ENCODE measurements at places on chromosomes 1 and 21.

- no peak for DNase-seq
Observed at GRCh38 chr1:84427250-84428188, 29.2 kb downstream of the DNASE2B start.

- no peak for DNase-seq
Observed at GRCh38 chr21:37508341-37508740, 141.8 kb downstream of the DYRK1A start.

DNA sequence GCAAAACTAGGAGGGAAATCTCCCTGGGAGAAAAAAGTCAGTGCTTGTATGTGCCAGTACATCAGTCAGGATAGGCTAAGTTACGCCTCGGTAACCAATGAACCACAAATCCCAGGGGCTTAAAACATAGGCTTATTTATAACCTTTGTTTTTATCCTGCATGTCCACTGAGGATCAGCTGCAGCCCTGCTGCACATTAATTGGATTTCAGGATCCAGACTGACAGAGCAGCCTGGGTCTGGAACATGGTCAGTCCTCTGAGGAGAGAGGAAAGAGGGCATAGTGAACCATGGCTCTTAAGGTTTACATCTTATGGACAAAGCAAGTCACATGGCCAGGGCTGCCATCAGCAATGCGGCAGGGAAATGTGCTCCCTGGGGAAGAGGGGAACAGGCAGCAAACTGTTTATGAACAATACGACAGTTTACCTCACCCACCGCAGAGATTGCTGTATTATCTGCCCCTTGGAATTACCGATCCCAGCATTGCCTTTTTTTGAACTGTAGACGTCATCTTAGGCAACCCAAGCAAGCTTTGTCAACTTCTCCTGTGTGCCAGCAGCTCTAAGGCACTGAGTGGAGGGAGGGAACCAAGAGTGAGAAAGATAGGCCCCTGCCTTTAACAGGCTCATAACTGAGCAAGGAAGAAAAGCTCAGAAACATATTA, 9.1 kb upstream of the SPRR4 start:
- DNase-seq: no peak

DNA sequence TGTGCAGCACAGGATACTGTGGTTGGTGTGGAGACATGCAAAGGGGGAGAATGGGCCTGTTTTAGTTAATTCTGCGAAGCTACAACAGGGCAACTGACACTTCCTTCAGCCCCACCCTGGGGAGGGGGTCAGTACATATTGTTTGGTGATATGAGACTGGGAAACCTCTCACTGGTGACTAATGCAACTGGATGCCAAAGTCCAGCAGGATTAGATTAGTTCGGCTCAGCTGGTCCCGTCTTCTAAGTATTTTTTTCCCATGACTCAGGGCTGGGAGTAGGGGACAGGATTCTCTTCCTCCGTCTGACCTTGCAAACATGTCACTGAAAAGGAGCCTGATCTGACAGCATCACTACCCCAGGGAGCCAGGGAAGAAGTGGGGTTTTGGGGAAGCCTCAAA, 43.0 kb downstream of the PLXNA2 start:
- DNase-seq: peak; percentile 92

GRCh38 chr1:231660198-231660597, 33.6 kb downstream of the DISC1 start:
- no peak for DNase-seq

- DNase-seq: peak; percentile 32
Observed at GRCh38 chr1:213988507-213989001, 781 bp downstream of the PROX1 start.

GRCh38 chr1:182446033-182446669, 3.8 kb upstream of the RGSL1 start:
- peak; percentile 70 for DNase-seq

GRCh38 chr21:34276711-34277425, 86.9 kb upstream of the KCNE2 start:
- DNase-seq: peak; percentile 31

DNA sequence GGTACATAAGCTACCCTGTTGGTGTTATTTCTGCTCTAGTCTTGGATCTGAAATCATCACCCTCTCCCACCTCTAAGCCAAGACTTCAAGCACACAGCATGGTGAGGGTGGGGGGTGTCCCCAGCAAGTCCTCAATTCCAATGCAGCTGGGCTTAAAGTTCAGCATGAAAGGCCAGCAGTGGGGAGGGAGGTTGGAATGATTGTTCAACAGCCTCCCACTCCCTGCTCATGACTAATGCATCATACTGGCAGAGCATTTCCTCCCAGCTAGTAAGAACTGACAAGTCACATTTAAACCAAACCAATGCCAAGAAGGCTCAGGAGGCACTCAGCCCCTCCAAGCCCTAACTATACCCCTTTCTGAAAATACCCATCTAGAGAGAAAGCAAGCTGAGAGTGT, 50.1 kb downstream of the TIAM1 start:
- peak; percentile 87 for DNase-seq

GRCh38 chr1:14345946-14346550, 252.4 kb upstream of the KAZN start:
- DNase-seq: peak; percentile 48

DNA sequence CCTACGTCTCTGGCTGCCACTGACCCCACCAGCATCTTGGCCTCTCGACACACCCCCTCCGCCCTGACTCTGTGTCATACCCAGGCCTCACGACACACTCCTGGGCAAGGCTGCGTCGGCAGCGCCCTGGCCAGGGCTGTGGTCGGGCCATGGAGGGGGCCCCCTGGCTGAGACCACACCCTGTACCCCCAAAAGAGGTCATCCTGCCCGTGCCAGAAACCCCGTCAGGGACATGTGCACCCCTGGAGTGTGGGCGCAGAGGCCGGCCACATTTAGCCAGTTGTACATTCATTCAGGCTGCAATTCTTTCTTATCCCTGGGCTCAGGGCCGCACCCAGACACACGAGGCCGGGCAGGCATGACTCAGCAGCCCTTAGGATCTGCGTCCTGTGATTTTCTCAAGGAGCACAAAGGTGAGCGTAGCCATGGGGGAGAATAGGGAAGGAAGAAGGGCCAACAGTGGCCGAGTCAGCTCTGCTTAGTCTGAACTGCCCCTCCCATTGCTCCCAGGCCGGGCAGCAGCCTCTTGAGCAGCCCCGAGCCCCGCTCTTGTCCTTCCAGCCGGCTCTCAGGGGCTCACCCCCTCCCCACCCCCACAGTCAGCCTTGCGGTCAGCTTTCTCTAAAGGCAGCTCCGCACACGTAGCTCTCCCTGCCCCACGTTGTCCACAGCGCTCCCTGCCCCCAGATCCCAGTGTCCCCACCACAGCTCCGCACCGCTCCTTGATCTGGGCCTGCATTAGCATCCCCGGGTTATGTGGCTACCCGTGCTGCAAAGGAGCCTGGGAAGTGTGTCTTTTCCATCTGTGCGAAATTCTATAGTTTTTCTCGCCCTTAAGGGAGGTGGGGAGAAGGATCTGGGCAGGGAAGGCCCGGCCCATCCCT, 7.9 kb downstream of the CSTB start:
- peak; percentile 82 for DNase-seq

DNA sequence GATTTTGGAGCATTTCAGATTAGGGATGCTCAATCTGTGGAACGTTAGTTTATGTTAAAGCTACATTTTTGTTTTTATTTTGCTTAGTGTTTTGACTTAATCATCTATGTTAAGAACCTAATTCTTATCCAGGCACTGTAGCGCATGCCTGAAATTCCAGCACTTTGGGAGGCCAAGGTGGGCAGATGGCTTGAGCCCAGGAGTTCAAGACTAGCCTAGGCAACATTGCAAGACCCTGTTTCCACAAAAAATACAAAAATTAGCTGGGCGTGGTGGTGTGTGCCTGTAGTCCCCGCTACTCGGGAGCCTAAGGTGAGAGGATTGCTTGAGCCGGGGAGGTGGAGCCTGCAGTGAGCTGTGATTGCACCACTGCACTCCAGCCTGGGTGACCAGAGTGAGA, 23.4 kb downstream of the FNBP1L start:
- DNase-seq: no peak

DNA sequence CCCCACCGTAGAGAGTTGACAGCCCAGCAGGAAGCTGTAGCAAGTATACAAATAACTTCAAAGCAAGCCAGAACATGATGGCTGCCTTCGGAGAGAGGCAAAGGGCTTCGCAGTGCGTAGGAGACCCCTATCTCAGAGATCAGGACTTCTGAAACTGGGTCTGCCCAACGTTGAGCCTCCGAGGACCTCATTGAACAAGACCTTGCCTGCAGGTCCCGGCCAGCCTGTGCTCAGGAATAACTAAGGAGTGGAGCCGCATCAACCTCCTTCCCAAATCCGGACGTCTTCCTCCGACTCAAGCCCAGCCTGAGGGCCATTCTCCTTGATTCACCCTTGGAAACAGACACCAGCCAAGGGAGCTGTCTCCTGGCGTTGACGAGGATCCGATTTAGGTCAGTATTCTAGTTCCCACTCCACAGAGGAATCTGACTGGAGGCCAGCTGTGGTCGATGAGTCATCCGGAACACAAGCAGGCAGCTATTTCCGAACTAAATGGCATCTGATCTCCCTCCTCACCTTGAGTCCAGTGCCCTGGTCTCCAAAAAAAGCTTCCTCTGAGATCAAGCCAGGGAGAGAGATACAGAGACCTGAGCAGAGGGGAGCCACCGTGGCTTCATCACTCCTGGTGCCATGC, 166.5 kb upstream of the COA6 start:
- peak; percentile 80 for DNase-seq

- DNase-seq: no peak
Observed at GRCh38 chr21:25092441-25093011, 514.8 kb downstream of the MRPL39 start.

DNA sequence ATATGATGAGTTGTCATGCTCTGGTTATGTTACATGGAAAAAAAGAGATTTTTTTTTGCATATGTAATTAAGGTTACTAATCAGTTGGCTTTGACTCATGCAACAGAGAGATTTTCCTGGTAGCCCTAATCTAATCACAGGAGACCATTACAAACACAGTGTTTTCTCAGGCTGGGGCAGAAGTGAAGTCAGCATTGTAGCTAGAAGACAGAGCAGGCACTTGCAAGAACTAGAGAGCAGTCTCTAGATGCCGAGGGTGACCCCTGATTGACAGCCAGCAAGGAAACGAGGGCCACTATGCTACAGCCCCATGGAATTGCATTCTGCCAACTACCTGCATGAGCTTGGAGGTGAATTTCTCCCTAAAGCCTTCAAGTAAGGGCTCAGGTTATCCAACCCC, 151.3 kb downstream of the RUNX1 start:
- DNase-seq: no peak

DNA sequence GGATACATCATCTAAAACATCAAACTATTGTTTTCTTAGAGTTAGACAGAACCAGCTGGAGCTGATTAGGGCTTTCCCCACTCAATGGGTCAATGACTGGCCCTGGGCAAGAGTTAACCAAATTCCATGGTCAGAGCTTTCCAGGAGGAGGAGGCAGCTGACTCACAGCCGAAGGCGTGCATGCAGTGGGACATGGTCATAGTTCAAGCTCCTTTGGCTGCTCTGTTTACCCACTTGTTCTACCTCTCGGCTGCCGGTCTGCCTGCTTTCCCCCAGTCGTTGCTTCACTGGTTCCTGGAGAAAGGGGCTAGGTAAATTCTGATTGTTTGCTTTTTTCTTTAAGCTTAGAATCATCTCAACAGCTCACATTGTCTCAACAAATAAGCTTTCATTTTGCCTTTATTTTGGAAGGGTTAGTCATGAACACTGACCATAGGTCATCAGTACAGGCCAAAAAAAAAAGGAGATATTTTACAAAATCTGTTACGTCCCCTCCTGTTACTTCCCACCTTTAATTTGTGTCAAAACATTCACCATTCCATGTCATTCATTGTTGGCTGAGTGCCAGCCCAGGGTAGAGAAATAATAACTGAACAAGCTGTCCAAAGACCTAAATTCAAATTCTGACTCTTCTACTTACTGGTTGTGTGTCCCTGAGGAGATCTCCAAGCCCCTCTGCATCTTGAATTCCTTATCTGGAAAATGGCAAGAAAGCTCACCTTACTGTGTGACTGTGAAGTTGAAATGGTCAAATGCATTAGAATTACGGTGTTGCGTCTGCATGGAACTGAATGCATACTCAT, 12.0 kb downstream of the MAB21L3 start:
- DNase-seq: peak; percentile 94

GRCh38 chr1:102879439-102879993, 228.8 kb downstream of the COL11A1 start:
- DNase-seq: peak; percentile 67

- DNase-seq: no peak
Observed at GRCh38 chr1:7993593-7994479, 32.3 kb downstream of the ERRFI1 start.

DNA sequence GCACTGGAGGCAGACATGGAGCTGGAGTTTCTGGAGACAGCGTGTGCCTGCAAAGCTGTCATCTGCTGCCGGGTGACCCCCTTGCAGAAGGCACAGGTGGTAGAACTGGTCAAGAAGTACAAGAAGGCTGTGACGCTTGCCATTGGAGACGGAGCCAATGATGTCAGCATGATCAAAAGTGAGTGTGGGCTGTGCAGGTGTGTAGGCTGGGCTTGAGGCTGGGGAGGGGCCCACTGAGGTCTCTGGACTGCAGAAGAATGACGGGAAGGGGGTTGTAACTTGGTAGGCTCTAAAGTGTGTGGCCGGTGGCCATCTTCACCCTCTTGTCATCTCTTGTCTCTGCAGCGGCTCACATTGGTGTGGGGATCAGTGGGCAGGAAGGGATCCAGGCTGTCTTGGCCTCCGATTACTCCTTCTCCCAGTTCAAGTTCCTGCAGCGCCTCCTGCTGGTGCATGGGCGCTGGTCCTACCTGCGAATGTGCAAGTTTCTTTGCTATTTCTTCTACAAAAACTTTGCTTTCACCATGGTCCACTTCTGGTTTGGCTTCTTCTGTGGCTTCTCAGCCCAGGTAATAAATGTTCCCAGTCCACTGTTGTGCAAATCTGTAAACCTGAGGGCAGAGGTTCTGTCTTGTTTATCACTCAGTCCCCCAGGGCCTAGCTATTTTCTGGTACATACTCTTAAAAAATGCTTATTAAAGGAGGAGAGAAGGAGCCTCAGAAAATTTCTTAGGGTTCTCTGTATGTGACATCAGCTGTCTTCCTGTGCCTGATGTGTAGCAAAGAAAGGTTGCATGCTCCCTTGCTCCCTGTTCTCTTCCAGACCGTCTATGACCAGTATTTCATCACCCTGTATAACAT, 19.9 kb downstream of the ATP8B2 start:
- DNase-seq: peak; percentile 60

DNA sequence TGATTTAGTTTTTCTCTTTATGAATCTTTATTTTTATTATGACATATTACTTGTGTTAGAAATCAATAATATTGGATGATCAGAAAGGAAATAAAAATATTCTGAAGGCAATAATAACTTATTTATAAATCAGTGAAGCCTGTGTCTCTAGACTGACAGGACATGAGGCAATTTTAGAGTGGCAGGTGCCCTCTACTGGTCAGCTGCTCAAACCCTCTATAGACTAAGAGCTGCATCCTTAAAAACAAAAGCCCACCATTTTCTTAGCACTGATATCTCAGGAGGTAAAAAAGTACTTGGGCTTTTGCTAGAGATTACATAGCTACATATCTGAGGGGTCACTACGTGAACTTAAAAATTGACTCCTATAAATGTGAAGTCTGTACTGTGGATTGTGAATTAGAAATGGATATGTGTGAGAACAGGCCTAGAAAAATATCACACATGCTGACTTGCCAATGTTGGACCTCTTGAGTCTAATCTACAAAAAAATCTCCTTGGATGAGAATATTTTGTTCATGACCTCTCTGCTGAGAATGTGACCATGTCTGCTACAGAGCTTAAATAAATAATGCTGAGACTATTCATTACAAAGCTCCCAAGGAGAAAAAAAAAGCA, 597.9 kb upstream of the ADAMTS5 start:
- DNase-seq: peak; percentile 41

GRCh38 chr1:33171977-33172813, 9.6 kb downstream of the TRIM62 start:
- no peak for DNase-seq
